ENCODE measurements at places on chromosomes 16 and 17. TPM values are rescaled to one million over a fixed set of nuclear protein-coding genes. Genes with fewer than 3 reads are reported as not detected.

Gene ADGRG1
- polyA plus RNA-seq = 68.7 TPM

GRCh38 chr17:58703137-58703915, 10.9 kb downstream of the RAD51C start:
- no peak for DNase-seq

GRCh38 chr16:85202051-85202601, 89.9 kb upstream of the CIBAR2 start:
- no peak for DNase-seq

DNA sequence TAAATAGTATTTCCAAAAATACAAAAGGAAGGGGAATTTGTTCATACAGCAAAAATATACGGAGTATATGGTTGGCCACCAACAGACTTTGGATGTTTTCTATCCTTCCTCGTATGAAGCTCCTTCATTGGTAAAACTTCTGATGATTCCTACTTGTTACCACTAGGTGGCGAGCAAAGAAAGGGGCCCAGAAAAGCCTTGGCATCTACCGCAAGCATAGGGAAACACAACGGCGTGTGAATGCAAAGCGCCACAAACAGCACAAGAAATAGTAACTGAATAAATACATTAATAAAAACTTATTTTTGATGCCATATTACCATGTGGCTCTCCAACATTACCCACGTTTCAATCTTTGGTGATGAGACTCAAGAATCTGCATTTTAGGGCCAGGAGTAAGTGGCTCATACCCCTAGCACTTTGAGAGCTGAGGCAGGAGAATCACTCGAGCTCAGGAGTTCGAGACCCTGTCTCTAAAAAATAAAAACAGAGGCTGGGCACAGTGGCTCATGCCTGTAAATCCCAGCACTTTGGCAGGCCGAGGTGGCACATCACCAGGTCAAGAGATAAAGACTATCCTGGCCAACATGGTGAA, 34.5 kb downstream of the YWHAE start:
- DNase-seq = peak; percentile 59

Measured in right renal cortex interstitium (tissue), 3 donors.